A549 (cell line): ENCODE measurements at places on chromosomes 1 and 21.
A peak's percentile ranks its signal among the peaks of the same experiment; 100 is the strongest.

DNA sequence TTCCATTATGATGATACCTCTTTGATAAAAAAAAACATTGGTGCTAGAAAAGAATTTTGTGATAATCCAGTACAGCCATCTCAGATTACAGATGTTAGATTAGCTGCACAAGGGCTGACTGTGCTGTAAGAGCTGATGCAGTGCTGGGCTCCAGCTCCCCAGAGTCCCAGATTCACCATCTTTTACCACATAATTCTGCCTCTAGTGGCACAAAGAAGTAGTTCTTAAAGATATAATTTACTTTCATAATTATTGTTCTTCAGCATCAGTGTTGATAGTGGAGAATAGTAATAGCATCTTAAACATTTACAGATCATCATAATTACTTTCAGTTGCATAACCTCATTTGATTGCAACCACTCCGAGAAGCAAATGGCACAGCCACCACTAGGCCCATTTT is 262.1 kb downstream of the BRINP2 start:
- no peak for DNase-seq

DNA sequence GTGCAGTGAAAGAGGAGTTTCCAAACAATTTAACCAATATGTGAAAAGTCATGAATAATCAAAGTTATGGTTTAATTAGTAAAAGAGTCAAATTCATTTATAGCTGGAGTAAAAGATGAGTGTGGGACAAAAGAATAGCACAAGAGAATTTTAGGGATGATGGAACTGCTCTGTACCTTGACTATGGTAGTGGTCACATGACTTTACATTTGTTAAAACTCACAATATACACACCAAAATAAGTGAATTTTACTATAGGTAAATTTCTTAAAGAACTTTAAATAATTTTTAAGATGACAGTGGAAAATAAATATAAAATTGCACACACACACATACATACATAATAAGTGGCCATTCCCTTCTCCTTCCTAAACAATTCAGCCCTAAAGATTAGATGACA is 13.6 kb downstream of the CDC42BPA start:
- DNase-seq: no peak

GRCh38 chr21:32336711-32337110 is 38.1 kb downstream of the MRAP start:
- no peak for DNase-seq

DNA sequence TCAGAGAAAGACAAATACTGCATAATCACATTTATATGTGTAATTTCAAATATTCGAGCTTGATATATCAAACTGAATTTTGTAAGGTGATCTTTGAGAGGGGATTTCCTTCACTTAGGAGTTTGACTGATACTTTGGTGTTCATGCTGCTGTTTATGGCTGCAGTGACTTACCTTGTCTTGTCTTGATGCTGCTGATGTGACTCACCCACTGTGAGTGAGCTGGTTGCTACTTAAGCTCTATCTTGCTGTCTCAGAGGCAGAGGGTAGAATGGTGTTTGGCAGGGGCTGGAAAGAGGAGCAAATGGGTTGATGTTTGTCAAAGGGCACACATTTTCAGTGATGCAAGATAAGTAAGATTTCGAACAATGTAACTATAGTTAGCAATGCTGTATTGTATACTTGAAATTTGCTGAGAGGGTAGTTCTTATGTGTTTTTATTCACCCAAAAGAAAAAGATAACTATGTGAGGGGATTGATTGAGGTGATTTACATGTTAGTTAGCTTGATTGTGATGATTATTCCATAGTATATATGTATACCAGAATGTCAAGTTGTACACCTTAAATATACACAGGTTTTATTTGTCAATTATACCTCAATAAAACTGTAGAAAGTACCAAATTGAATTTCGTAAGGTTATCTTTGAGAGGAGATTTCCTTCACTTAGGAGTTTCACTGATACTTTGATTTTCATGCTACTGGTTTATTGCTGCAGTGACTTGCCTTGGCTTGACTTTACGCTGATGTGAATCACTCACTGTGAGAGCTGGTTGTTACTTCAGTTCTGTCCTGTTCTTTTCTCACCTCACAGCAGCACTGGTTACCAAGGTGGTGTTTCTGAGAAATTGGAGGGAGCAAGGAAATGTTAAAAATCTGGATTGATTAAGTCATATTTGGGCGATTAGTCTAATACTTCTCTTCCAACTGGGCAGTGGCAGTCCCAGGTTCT is 94.5 kb upstream of the SLC5A9 start:
- DNase-seq: no peak

DNA sequence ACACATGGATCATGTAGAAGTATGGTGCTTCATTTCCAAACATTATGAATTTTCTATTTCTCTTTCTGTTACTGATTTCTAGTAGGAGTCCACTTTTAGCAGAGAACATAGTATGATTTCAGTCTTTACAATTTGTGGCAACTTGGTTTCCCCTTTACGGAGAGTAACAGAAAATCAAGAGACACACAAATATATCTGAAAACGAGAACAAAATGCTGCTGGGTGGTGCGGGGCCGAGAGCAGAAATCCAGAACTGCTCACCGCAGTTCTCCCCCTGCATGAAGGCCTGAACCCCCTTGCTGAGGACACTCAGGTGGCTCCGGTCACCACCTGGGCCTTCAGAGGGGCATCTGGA is 94.5 kb upstream of the FMN2 start:
- DNase-seq: no peak

GRCh38 chr1:229784834-229785233 is 158.8 kb downstream of the URB2 start:
- DNase-seq: no peak

DNA sequence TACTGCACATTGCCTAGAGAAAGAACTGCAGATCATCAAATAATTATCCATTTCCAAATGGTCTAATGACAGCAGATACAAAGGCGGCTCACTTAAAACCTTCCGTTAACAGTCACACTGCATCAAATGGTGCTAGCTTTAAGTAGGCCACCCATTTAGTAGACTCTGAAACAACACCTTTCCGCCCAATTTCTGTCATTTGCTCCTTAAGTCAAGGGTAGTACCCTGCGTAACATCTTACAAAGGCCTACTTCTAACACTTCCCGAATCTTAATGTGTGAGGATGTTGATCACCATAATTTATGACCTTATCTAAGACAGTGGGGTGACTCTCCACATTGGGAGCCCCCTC is 692 bp upstream of the RALGPS2 start:
- no peak for DNase-seq

DNA sequence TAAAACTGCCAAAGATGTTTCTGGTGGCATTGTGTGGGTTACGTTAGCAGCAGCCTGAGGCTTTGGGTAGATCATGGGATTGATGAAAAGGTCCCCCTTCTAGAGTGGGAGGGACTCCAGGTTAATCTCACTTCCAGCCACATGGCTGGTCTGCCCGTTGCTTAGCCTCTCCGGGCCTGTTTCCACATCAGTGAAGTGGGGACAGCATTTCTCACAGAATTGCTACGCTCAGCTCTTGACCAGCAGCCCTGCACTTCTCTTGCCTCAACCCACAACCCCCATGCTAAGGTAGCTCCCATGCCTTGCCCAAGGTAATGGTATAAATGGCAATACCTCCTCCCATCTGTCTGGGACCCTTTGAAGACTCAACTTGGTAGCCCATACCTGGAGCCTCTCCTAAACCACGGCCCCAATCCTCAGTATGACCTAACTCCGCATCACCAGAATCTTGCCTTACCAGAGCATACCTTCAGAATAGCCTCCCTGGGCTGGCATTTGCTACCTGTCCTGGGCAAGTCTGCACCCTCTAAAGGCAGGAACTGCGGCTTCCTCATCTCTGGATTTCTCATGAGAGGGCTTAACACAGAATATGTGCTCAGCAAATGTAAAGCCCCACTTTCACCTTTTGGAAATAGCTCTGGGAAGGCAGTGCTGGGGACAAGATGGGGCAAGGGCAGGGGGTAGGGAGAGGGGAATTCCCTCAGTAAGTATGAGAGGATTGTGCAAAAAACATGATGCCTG is 10.9 kb upstream of the GUCA2A start:
- DNase-seq: no peak

- DNase-seq: no peak
Measured at GRCh38 chr1:245301162-245301580, 146.4 kb downstream of the KIF26B start.

- peak; percentile 58 for DNase-seq
Measured at GRCh38 chr1:50976111-50976889, 6.3 kb downstream of the CDKN2C start.

DNA sequence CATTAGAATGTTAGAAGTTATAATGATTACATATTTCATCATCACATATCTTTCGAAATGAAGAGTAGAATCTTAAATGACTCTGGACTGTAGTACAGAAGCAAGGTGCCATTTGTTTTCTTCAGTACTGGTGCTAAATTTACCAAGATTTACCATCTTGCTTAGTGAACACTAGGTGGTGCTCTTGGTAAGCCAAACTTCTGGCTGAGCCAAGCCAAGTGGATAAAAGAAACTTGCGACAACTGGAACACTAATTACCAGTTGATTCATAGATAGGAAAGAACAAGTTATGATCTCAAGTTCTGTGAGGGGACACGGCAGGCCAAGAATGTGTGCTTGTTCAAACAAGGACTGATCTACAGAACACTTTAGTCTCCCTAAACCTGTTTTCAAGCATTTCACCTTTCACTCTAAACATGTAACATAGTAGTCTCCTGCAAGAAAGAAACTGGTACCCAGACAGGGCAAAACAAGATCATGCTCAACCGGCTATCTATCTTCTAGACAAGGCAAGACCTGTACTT is 19.8 kb downstream of the SPRTN start:
- peak; percentile 52 for DNase-seq

DNA sequence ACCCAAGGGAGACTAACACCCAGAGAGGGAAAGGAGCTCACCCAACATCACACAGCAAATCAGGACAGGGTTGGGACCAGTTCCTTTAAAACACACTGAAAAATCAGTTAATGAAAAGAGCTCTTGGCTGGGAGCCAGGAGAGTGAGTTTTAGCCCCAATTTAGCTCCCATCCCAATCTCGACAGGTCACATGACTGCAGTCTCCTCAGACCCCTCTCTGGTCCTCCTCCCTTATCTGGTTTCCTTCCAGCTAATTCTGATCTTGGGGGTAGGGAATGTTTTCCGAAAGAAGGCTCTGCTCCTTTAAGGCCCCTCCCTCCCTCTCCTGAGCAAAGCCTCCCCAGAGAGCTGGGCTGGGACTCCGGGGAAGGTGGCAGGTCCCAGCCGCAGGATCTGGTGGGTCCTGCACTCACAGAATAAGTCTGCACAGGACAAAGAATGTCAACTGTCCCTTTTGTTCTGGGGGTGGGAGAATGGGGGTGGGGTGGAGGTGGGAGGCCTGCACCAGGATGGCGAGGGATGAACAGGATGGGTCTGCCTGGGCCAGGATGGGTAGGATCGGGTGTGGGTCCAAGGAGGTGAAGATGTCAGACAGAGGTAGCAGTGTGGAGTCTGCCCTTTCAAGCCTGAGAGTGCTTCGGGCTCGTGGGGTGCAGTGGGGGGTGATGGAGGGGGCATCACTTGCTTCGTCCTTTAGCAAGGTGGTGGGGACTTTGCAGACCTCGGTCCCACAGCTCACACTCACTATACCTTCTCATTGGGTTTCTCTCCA is 57.3 kb upstream of the SSBP3 start:
- no peak for DNase-seq

- DNase-seq: no peak
Measured at GRCh38 chr1:88825721-88826120, 65.6 kb downstream of the GTF2B start.

- DNase-seq: no peak
Measured at GRCh38 chr1:206049293-206049692, 3.7 kb upstream of the RHEX start.

- no peak for DNase-seq
Measured at GRCh38 chr1:153525088-153525728, 10.6 kb downstream of the S100A6 start.

DNA sequence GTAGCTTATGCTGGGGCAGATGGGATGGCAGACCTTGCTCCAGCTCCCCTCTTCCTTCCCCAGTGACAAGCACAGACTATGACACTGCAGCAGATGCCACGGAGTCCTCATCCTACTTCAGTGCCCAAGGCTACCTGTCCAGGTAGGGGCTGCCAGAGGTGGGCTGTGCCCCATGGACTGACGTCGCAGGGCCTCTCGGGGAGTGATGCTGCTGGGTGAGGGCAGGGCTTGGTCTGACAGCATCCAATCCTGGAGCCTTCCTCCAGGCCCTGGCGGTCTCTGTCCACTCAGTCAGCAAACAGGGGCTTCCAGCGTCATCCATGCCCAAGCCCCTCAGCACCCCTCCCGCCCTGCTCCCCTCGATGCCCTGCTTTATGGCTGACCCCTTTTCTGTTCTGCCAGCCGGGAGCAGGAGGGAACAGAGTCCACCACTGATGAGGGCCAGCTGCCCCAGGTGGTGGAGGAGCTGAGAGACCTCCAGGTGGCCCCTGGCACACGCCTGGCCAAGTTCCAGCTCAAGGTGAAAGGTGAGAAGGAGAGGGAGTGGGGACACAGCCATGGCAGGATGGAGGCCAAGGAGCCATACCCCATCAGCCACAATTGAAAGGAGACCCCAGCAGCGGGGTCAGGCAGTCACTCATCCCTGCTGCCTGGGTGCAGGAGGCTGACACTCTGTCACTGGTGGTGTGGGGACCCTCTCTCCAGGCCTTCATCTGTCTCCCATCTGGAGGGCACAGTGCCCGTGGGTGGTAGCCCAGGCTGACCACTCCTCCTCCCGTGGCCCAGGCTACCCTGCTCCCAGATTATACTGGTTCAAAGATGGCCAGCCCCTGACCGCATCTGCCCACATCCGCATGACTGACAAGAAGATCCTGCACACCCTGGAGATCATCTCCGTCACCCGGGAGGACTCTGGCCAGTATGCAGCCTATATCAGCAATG is 73.6 kb downstream of the TRIM11 start:
- DNase-seq: no peak

DNA sequence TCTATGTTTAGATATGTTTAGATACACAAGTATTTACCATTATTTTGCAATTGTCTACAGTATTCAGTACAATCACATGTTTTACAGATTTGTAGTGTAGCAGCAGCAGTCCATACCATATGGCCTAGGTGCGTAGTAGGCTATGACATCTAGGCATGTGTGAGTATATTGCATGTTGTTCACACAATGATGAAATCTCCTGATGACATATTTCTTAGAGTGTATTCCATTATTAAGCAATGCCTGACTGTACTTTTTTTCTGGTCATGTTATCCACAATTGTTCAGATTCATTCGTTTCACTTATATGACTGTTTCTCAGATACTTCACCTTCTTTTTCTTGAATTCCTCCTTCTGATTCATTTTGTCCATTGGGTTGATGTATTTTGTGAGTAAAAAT is 9.9 kb upstream of the BACE2 start:
- DNase-seq: no peak

- DNase-seq: no peak
Measured at GRCh38 chr1:39196244-39197215, 8.0 kb upstream of the MACF1 start.

- DNase-seq: no peak
Measured at GRCh38 chr1:243708210-243708609, 141.8 kb downstream of the AKT3 start.

DNA sequence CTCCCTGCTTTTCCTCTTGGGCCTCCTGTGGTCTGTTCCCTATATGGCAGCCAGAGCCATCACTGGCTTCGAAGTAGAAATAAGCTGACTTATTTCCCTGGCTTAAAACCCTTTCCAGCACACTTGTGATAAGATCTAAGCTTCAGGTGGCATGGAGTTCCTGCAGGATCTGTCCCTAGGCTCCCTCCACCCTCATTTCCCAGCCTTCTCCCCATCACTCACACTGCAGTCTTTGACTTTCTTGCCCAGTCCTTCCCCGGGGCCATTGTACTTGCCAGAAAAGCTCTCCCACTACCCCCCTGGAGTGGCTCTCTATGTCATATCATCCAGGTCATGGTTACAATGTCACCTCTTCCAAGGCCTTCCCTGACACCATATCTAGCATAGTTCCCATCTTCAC is 55.8 kb downstream of the KCNJ6 start:
- no peak for DNase-seq

- DNase-seq: no peak
Measured at GRCh38 chr1:99180915-99181314, 83.4 kb upstream of the PLPPR4 start.
